Retinal pigment epithelial cell (primary cell): ENCODE measurements at places on chromosomes 6 and 20.

DNA sequence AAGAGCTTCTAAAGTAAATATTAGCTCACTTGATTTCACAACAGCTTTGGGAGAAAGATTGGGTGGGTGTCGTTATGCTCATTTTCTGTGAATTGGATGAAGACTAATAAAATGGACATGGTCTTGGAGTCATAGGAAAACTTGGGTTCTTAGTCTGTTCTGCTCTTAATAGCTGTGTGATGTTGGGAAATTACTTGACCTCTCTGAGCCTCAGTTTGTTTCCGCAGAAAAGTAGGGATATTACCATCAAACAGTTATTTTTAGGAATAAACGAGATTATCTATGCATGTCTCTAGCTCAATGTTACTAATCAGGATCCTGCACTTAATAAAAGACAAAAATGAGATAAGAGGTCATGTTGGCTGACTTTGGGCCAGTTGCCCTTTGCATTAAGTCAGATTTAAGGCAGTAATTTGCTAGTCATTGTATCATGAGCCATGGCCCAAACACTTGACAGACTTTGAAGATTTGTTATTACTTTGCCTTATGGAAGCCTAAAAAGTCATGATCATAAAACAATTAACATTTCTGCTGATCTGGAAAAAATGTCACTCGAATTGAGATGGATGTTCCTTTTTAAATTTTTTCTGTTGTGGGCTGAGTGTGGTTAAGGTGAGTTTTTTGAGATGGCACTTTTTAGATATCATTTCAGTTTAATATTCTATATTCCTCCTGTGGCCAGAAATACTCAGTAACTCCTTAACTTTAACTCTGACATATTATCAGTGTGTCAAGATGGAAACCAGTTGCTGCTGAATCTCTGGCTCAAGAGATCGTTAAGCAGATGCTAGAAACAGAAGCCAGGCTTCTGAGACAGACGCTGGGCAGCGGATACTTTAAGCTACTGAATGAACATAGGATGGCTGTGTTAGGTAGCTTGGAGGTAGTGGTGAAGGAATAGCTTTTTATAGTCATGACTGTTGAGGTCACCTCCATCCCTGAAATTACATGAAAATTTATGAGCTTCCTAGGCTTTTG lies 291.6 kb downstream of the PHF3 start:
- DNase-seq = no peak

GRCh38 chr6:11093376-11093625 lies 333 bp upstream of the SMIM13 start:
- no peak for DNase-seq

DNA sequence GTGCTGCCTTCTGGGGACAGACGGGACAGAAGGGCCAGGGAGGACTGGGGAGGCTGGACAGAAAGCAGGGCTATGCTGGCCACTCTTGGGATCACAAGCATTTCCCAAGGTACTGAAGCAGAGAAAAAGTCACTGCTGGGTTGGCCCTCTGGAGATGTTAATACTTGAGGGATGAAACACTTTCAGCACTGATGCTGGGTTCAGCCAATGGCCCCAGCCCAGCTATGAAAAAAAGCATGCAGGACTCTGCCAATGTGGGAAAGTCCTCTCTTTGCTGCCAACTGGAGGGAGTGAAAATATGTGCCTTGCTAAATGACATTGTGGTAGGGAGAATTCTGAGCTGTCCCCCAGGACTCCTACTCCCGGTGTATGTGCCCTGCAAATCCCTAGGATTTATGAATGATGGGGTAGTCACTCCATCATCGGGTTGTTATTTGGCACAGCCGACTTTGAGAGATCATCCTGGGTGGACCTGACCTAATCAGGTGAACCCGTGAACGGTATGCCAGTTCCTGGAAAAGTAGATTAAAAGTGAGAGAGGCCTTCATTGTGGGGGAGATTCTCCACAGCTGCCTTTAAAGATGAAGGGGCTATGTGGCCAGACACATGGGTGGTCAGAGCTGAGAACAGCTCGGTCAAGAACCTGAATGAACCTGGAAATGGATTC lies 119.9 kb upstream of the TRAF3IP2 start:
- no peak for DNase-seq

GRCh38 chr6:20212392-20213111 lies at the start of gene MBOAT1:
Gene MBOAT1 (minus strand): TSS chr6:20212469. CDS start chr6:20212234, 235 bp downstream.
- DNase-seq = peak; percentile 63

- no peak for DNase-seq
These were observed 6.9 kb upstream of the IYD start for GRCh38 chr6:150361876-150362275.

- no peak for DNase-seq
These were observed 400.8 kb upstream of the CHD6 start for GRCh38 chr20:42018979-42019378.
